ENCODE measurements at places on chromosomes 12 and 14.

DNA sequence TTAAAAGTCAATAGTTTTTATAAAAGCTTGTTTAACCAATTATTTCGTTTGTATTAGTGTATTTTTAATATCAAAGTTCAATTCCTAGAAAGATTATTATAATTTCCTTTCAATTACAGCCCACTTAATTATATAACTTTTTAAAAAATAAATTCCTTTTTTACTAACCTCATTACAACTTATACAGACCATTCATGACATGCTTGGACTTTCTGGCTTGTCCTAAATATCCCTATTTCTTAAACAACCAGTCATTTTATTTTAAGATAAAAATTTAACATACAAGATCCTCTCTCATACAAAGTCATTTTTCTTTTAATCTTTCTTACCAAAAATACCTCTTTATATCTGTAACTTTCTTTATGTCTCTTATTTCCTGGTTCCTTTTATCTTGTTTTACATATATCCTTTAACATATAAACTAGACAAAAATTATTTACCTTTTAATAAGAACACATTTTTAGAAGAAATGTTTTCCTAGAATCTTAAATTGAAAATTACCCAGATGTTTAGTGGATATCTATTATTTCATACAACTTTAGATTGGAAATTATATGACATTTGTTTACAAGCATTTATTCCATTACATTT is 10.4 kb upstream of the TMEM263 start:
- H3K4me3 ChIP-seq, result no peak overlapping the region
- no peak overlapping the region for H3K27ac ChIP-seq
- no peaks in the 10 kb centered on the region for H3K27me3 ChIP-seq
- H3K36me3 ChIP-seq, result no peaks in the 10 kb centered on the region
- H3K4me1 ChIP-seq, result no peaks in the 10 kb centered on the region
- ATAC-seq, result no peak

DNA sequence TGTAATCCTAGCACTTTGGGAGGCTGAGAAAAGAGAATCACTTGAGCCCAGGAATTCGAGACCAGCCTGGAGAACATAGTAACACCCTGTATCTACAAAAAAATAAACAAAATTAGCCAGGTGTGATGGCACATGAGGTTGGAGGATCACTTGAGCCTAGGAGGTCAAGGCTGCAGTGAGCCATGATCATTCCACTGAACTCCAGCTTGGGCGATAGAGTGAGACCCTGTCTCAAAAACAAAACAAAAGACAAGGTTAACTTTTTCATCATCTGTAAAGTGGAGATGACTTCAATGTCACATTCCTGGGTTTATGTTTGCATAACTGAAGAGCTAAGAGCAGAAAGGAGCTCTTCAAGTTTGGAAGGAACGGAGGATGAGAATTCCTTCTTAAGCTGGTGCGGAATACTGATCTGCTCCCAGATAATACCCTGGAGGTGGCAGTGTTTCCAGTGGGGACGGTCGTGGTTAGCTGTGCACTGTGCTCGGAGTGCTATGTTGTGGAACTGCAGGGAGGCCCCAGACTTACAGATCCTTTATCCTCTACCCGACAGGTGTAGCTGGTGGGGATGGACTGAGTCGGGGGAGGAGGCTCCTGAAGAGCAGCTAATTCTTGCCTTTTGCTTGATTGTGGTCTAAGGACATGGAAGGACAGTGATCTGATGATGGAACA is 22.5 kb upstream of the BICD1 start:
- H3K4me3 ChIP-seq, result no peak overlapping the region
- ATAC-seq, result no peak
- H3K36me3 ChIP-seq, result no peaks in the 10 kb centered on the region
- H3K27ac ChIP-seq, result no peak overlapping the region
- no peaks in the 10 kb centered on the region for H3K4me1 ChIP-seq

DNA sequence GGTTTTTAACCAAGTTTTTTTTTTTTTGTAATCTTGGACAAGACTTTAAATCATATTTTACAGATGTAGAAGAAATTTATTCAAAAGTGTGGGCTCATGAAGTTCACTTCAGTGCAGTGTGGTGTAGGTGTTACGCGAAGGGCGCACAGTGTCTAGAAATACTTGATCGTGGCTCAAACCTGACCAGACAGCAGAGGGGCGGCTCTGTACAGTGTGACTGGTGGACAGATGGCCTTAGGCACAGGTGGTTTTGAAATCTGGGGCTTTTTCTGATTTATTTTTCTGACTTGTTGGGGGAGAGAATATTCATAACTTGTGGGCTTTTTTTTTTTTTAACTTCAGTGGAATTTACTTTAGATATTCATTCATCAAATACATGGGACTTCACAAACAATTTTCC is 179.2 kb downstream of the PELI2 start:
- H3K4me3 ChIP-seq, result no peak overlapping the region
- H3K36me3 ChIP-seq, result peaks cover 19% of the 10 kb centered on the region
- H3K27ac ChIP-seq, result no peak overlapping the region
- no peaks in the 10 kb centered on the region for H3K4me1 ChIP-seq
- no peaks in the 10 kb centered on the region for H3K27me3 ChIP-seq
- ATAC-seq, result no peak

- no peaks in the 10 kb centered on the region for H3K27me3 ChIP-seq
- no peaks in the 10 kb centered on the region for H3K36me3 ChIP-seq
- H3K4me1 ChIP-seq, result no peaks in the 10 kb centered on the region
- ATAC-seq, result no peak
- no peak overlapping the region for H3K4me3 ChIP-seq
- no peak overlapping the region for H3K27ac ChIP-seq
These were observed 3.7 kb upstream of the CAMKK2 start for GRCh38 chr12:121300083-121300819.

DNA sequence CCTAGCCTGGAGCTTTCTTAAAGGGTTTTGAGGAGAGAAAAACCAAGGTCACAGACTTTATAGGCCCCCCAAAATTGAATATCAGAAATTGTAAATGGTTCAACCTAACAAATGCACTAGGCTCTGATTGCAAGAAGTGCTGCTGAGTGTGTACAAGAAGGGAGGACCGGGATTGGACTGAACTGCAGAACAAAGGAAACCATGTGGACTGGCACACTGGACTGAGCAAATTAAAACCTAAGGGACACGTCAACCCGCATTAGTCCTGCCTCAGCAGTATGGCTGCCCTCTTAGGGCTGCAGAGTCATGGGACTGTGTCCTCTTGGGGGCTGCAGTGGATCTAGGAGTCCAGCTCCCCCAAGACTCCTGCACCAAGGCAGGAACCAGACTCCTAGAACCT is 842 bp upstream of the CISTR start:
- H3K27me3 ChIP-seq, result peaks cover 4% of the 10 kb centered on the region
- no peak for ATAC-seq
- no peaks in the 10 kb centered on the region for H3K36me3 ChIP-seq
- H3K4me1 ChIP-seq, result peaks cover 10% of the 10 kb centered on the region
- no peak overlapping the region for H3K27ac ChIP-seq

DNA sequence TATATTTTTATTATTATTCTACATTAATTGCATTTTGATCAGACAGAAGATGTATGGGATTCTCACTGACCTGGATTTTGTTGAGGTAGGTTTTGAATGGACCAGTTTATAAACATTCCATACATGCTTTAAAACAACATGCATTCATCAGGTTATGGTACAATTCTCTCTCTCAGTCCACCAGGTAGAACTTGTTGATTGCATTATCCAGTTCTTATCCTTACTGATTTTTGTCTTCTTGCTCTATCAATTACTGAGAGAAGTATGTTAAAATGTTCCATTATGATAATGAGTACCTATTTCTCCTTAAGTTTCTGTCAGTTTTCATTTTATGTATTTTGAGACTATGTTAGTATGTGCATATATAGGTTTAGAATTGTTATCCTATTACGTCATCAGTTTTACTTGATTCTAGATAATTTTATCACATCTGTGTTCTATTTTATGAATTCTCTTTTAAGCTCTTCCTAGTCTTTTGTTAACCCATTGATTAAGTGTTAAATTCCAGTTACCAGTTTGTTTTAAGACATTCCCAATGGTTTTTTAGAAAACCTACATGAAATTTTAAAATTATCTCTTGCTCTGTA is 50.6 kb downstream of the EP400 start:
- no peak overlapping the region for H3K4me3 ChIP-seq
- peaks cover 89% of the 10 kb centered on the region for H3K36me3 ChIP-seq
- H3K4me1 ChIP-seq, result no peaks in the 10 kb centered on the region

- H3K36me3 ChIP-seq, result no peaks in the 10 kb centered on the region
- H3K4me3 ChIP-seq, result no peak overlapping the region
- peaks cover 6% of the 10 kb centered on the region for H3K27me3 ChIP-seq
- no peak overlapping the region for H3K27ac ChIP-seq
- no peaks in the 10 kb centered on the region for H3K4me1 ChIP-seq
These were observed 18.5 kb upstream of the AQP2 start for GRCh38 chr12:49932023-49932422.

DNA sequence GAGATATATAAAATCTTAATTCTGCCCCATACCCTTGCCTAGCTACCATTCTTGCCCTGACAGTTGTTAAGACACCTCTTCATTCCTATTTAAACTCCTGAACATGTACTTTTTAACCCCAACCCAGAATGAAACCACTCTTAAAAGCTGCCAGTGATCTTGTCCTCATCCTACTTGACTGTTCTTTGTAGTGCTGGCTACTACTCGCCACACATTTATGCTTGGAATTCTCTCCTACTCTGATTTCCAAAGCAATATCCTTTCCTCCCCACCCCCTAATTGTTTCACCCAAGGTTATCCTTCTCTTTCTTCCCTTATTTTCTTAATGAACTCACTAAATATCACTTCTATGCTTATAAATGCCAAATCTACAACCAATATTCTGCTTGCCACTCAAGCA is 4.1 kb downstream of the NFYB start:
- H3K27me3 ChIP-seq, result no peaks in the 10 kb centered on the region
- ATAC-seq, result no peak
- H3K27ac ChIP-seq, result no peak overlapping the region

DNA sequence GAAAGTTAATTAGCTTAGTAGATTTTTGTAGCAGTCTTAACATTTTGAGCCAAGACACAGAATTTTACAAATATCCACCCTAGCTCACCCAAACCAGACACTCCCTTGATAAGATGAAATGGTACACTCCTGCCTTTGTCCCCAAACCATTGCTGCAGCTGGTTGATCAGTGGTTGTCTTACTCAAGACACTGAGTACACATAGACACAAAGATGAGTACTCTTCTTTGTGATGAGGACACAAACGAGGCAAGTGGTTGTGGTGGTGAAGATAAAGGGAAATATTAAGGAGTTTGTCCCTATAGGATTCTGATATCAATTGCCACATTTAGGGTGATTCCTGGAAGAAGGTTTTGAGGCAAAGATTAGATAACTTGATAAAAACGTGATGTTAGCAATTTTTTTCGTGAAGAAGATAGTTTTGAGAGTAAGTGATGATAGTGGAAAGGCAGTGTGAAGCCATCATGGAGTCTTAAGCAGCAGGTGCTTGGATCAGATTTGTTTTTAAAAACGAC is 21.4 kb upstream of the ATP2B1 start:
- H3K27me3 ChIP-seq, result no peaks in the 10 kb centered on the region
- no peak for ATAC-seq
- no peak overlapping the region for H3K27ac ChIP-seq
- no peak overlapping the region for H3K4me3 ChIP-seq
- peaks cover 4% of the 10 kb centered on the region for H3K4me1 ChIP-seq

GRCh38 chr12:60014436-60014835 is 418.6 kb downstream of the SLC16A7 start:
- H3K27ac ChIP-seq, result no peak overlapping the region
- no peaks in the 10 kb centered on the region for H3K4me1 ChIP-seq
- no peaks in the 10 kb centered on the region for H3K36me3 ChIP-seq

GRCh38 chr12:58046271-58046670 is 104.9 kb downstream of the ATP23 start:
- H3K36me3 ChIP-seq, result no peaks in the 10 kb centered on the region
- H3K4me3 ChIP-seq, result no peak overlapping the region
- H3K27me3 ChIP-seq, result peaks cover 39% of the 10 kb centered on the region
- no peaks in the 10 kb centered on the region for H3K4me1 ChIP-seq
- no peak for ATAC-seq

GRCh38 chr14:70096866-70097265 is 91.9 kb downstream of the SLC8A3 start:
- no peaks in the 10 kb centered on the region for H3K4me1 ChIP-seq
- ATAC-seq, result no peak
- peaks cover 48% of the 10 kb centered on the region for H3K27me3 ChIP-seq
- H3K36me3 ChIP-seq, result no peaks in the 10 kb centered on the region

- H3K4me3 ChIP-seq, result peak overlapping the region; percentile 35
- peaks cover 53% of the 10 kb centered on the region for H3K4me1 ChIP-seq
- no peaks in the 10 kb centered on the region for H3K27me3 ChIP-seq
- H3K36me3 ChIP-seq, result peaks cover 70% of the 10 kb centered on the region
- peak overlapping the region; percentile 49 for H3K27ac ChIP-seq
These were observed 15.6 kb downstream of the SYNE3 start for GRCh38 chr14:95500772-95501401.

- H3K4me1 ChIP-seq, result no peaks in the 10 kb centered on the region
- H3K27ac ChIP-seq, result no peak overlapping the region
These were observed 23.3 kb upstream of the MARK3 start for GRCh38 chr14:103361867-103362266.

- peaks cover 2% of the 10 kb centered on the region for H3K36me3 ChIP-seq
- no peak overlapping the region for H3K27ac ChIP-seq
- peaks cover 12% of the 10 kb centered on the region for H3K4me1 ChIP-seq
These were observed 2.1 kb upstream of the CMAS start for GRCh38 chr12:22043943-22044342.

DNA sequence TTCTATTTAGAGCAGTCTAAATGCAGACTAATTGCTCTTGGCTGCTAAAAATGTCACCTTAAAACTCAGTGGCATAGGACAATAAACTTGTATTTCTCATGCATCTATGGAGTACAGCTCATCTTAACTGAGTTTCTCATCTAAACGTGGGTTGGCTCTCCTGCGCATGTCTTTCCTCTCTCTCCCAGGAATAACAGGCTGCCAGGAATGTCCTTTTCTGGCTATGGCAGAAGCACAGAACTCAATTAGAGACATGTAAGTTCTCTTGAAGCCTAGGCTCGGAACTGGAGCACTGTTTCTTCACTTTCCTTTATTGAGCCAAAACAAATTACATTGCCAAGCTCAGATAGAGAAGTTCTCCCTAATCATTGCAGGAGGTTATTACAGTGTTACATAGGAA is 722.3 kb upstream of the FLRT2 start:
- no peaks in the 10 kb centered on the region for H3K4me1 ChIP-seq
- H3K4me3 ChIP-seq, result no peak overlapping the region
- no peaks in the 10 kb centered on the region for H3K36me3 ChIP-seq

DNA sequence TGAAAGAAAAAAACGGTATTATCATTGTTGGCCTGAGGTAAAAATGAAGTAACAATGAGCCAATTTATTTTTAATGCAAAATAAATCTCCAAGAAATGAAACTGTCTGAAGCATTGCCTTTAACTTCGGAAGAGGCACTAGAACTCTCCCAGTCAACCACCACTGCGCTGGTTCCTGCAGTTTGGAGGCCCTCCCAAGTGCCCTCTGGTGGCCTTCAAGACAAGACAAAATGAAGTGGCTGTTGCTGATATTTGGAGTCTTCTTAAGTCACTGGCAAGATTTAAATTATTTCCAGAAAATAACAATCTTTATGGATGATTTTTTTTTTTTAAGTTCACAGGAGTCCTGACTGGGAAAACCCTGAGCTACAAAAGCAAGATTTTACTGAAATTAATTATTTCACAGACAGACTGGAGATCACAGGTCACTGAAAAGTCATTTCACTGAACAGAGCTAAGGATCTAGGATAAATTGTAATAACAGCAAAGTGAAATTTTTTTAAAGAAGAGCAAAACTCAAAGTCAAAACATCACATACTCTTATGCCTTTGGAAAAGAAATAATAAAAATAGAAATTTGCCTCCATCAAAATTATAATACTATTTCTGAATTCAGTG is 58.2 kb downstream of the DICER1 start:
- H3K36me3 ChIP-seq, result peaks cover 90% of the 10 kb centered on the region
- ATAC-seq, result no peak
- H3K27ac ChIP-seq, result no peak overlapping the region
- peaks cover 11% of the 10 kb centered on the region for H3K4me1 ChIP-seq
- H3K27me3 ChIP-seq, result no peaks in the 10 kb centered on the region
- no peak overlapping the region for H3K4me3 ChIP-seq
